ENCODE measurements at places on chromosomes 6 and 20.

DNA sequence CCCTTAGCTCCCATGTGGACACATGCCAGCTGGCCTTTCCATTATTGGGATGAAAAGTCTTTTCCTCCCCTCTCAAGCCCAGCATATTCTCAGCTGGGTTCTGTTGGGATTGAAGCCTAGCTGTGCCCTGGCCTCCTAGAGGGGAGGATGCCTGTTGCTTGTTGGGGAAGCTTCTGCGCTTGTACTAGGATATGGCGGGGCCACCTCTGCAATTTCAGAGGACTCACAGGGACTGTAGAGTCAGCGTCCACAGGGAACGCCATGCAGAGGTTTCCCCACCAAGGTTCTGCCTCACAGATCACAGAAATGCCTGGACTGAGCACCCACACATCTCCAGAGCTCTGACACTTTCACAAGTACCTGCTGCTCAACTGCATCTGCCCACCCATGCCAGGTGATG lies 288.7 kb upstream of the FOXQ1 start:
- DNase-seq, result no peak

DNA sequence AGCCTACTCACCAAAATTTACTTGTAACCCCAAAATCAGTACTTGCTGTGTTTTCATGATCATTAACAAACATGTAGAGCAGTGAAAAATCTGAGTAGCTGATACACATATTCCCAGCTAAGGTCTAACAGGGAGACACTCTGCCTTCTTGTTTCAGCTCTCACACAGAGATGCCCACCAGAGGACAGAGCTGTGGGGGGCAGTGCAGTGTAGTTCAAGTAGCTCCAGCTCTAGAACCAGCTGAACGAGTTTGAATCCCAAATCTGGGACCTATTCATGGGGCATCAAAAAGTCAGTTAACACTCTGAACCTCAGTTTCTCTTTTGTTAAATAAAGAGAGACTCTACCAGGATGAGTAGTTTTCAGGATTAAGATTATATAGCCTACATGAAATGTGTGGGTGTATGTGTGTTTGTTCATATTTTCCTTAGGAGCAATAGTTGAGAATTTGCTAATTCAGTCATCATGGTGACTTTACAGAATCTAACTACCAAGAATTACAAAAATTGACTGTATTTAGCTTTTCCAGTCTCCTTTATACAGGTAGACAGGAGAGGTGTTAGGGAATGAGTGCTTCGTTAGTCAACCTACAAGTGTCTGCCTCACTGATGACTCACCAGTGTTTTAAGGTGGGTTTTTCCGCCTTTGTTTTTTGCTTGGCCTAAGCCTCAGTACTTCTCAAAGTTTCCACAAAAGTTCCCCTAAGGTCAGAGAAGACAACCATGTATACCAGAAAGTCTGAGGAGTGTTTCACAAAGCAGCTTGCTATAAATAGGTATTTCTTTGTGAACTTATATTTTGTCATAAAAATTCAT lies 164.0 kb upstream of the RUNX2 start:
- no peak for DNase-seq

DNA sequence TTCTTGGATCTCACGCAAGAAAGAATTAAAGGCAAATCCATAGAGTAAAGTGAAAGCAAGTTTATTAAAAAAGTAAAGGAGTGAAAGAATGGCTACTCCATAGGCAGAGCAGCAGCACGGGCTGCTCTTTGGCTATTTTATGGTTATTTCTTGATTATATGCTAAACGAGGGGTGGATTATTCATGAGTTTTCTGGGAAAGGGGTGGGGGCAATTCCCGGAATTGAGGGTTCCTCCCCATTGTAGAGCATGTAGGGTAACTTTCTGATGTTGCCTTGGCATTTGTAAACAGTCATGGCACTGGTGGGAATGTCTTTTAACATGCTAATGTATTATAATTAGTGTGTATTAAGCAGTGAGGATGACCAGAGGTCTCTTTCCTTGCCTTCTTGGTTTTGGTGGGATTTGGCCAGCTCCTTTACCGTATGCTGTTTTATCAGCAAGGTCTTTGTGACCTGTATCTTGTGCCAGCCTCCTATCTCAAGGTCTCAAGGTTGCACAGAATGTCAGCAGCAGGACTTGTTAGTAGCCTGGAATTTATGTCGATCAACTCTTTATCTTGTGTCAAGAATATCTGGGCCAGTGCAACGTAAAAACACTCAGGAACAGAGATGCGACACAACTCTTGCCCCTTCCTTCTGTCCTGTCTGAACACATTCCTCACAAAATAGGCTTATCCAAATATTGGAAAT lies 931.4 kb downstream of the QKI start:
- DNase-seq, result no peak

- no peak for DNase-seq
Measured at GRCh38 chr6:24752917-24753492, 21.7 kb upstream of the GMNN start.

GRCh38 chr6:134853111-134854055 lies 96.5 kb downstream of the ALDH8A1 start:
- no peak for DNase-seq

- DNase-seq, result no peak
Measured at GRCh38 chr20:4866429-4866828, 134.9 kb downstream of the SLC23A2 start.

- no peak for DNase-seq
Measured at GRCh38 chr6:13614126-13614925, 809 bp upstream of the NOL7 start.

Data from stimulated activated CD8-positive, alpha-beta memory T cell treated with anti-CD3 and anti-CD28 coated beads, Interleukin-4, amount 100 ng/mL, for 1 hour (primary cell).